ENCODE measurements at places on chromosomes 12 and 14.

DNA sequence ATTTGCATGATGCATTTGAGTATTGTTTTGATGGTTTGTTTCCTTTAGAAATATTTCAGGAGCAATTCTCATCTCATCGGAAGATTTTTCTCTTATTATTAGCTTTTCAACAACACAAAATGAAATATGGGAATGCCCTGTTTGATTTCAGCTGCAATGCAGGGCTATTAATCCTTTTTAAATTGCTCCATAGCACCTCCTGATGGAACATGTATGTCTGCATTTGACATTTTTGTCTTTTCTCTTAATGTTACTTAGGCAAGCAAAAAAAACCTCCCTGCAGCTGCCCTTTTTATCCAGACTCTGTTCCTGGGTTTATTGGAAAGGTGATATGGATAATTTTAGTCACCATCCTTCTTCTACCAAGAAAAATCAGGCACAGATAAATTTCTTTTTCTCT, 895.8 kb downstream of the RPS29 start:
- DNase-seq = no peak

DNA sequence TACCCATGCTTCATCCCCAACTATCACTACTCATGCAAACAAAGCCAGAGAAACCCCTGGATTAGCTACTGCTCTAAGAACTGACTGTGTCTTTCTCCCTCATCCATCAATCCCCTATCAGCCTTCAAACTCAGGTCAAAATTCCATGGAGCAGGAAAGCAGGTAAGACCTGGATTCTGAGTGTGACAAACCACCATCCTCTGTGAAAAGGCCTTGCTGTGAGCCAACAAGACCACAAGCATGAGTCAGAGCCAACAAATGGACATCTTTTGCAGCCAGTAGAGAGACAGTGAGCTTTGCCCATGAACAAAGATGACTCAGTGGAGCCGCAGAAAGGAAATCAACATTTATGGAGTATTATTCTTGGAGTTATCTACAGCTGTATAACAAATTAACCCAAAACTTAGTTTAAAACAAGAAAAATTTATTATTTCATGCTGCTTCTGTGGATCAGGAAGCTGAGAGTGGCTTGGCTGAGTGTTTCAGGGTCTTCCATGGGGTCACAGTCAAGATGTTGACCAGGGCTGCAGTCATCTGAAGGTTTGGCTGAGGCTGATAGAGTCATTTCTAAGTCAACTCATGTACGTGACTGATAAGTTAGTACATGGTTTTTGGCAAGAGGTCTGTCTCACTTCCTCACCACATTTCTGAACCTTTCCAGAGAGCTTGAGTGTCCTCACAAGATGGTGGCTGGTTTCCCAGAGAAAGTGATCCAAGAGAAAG, 61.1 kb downstream of the PITPNM2 start:
- DNase-seq = peak; percentile 85

- no peak for DNase-seq
Observed at GRCh38 chr12:30095511-30095910, 311.8 kb upstream of the TMTC1 start.

- no peak for DNase-seq
Observed at GRCh38 chr12:109553483-109553882, 19.8 kb downstream of the MMAB start.

DNA sequence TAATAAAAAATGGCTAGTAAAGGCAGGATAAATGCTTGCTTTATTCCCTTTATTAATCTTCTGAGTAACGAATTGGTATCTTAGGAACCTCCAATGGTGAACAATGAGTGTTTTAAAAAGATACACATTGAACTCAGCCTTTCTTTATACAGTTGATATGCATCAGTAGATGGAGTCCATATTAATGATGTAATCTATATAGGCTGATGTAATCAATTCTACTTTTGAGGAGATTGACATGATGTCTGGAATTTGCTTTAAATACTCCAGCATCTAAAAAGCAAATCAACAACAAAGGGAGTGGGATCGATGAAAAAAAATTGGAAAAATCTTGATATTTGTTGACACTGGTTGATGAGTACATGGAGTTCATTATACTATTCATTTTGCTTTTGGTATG, 106.2 kb downstream of the ANO4 start:
- DNase-seq = no peak

DNA sequence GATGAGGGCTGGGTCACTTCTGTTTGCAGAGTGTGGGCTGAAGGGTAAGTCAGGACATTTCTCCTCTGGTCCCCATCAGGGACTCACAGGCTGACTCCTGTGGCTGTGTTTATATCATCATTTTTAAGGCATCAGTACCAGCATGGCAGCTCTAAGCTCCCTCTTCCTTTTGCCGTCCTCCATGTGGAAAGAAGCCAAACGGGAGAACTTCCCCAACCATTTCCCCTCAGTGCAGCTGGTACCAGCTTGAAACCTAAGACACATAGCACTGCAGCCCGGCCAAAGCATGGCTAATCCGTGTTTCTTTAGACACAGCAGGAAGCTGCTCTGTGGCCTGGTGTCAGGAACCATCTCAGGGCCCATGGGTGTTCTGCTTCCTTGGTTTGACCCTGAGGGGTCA, 31.9 kb upstream of the ATP2A2 start:
- DNase-seq = no peak
